ENCODE measurements at places on chromosomes 16 and 17.

GRCh38 chr16:58127033-58127556 is 2.1 kb downstream of the CFAP20 start:
- peak; percentile 75 for DNase-seq

GRCh38 chr17:78314683-78315354 is 45.1 kb downstream of the SOCS3 start:
- DNase-seq = no peak

DNA sequence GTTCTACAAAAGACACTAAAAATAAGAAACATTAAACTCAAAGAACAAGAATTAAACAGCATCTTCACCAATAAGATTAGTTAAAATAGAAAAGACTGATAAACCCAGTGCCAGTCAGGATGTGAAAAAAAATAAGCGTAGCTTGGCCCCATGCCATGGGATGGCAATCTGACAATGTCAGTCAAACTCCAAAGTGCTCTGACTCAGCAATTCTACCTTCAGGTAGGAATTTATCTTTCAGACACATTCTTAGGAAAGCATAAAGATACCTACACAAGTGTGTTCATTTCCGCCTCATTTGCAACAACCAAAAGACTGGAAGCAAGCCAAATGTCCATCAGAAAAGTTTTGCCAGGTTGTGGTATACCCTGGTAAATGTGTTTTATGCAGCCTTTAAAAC is 9.1 kb upstream of the MPO start:
- no peak for DNase-seq

- no peak for DNase-seq
Observed at GRCh38 chr17:35224436-35224835, 18.4 kb upstream of the SLFN5 start.

- no peak for DNase-seq
Observed at GRCh38 chr16:38941-39892, 14.2 kb downstream of the POLR3K start.

DNA sequence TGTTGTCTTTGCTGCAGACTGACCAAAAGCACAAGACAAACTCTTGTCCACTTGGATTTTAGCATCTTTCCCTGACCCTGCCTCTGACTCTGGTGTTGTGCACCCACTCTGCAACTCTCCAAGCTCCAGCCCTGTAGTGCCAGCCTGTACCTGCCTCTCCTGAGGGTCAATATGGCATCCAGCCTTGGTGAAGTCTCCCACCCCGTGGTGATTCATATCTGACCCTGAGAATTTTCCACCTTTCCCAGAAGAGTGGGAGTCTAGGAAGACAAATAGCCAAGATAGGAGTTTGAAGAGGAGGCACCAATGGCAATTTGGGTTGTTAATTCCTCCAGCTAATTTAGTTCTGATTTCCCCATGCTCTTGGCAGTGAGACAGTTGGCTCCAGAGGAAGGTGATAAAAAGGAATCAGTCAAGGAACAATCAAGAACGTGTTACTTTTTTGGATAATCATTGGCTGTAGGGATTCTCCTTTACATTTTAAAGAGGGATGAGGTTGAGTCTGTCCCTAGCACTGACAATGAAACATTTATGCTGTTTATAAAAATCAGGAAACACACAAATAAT is 416.0 kb downstream of the MAF start:
- DNase-seq = no peak

DNA sequence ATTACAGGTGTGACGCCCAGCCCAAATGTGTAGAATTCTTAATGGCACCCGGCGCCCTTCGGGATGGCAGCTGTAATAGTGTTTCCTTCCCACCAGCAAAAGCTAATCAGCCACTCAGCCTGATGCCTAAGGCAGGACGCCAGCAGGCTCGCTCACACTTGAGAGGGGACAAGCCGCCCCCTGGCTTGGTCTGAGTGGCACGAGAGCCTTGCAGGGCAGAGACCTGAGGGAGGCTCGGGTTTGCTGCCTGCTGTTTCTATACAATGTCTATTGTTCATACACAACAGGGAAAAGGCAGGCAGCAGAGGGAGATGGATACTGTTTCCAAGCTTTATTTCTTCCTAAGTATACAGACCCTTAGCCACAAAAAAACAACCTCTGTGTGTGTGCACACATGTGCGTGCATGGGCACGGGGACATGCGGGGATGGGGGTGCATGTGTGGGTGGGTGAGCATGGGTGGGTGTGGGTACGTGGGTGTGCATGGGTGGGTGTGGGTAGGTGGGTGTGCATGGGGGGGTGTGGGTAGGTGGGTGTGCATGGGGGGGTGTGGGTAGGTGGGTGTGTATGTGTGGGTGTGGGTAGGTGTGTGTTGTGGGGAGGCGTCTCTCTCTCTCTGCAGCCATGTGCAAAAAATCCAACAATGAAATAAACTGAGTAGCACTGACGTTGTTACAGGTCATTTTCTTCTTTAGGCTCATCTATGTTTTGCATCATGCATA is 10.0 kb downstream of the SLC38A8 start:
- no peak for DNase-seq

GRCh38 chr16:800834-801511 is 439 bp upstream of the GNG13 start:
- no peak for DNase-seq

DNA sequence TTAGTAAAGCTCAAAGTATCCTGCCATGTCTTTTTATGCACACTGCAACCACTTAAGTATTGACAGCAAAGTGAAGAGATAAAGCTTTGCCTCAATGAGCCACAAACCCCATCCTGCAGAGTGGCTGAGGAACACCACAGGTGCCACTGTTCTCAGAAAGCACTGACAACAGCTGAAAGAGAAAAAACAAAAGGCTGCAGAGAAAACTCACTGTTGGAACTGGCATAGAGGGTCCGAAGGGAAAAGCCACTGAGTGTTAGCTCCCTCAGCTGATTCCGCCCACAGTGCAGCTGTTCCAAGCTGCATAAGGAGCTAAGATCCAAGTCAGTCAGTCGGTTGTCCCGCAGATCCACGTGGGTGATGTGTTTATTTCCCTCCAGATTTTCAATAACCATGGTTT is 48.3 kb downstream of the PHLPP2 start:
- no peak for DNase-seq

DNA sequence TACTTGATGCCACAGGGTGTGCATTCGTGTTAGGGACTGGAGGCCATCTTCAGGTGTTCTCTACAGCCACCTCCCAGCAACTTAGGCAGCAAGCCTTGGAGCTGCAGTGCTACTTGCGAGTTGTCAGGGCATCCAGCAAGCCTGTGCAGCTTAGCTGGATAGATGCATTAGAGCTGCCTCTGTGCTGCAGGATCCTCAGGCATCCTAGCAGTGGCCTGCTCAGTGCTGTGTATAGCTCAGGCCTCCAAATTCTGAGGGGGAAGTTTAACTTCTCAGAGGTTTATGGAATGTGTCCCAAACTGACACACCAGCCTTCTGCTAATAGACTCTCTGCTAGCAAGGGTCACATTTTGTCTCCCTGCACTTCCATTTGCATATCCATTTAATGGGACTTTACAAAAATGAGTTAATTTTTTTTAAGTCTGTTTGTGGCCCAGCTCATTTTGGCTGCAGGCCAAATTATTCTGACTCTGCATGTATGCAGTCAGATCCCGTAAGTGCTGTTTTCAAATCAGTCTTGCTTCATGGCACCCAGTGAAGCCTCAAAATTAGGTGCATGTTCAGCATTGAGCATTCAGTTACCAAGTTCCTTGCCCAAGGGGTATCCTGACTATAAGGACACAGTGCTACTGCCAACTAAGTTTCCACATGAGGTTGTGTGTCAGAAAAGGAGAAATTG is 6.8 kb downstream of the GABARAPL2 start:
- no peak for DNase-seq

GRCh38 chr17:67171560-67171959 is 73.4 kb downstream of the HELZ start:
- no peak for DNase-seq

- DNase-seq = no peak
Observed at GRCh38 chr17:62070900-62071299, 5.8 kb upstream of the MED13 start.

GRCh38 chr16:51490866-51491265 is 339.8 kb upstream of the SALL1 start:
- no peak for DNase-seq

DNA sequence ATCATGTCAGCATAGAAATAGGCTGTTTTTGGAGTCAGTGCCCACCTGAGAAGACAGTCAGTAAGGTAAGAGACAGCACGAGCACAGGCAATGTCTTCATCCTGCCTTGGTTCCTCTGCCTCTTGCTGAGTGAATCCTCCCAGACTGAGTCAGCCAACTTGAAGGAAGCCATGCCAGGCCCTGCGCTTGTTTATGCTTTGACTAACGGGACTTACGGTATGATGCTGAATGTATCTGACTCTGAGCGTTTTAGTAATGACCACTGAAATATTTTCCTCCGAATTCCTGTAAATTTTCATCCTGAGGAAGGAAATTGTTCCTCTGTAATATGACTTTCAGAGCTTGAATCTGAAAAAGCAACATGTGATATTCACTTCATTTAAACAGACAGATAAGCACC is 18.0 kb downstream of the C17orf67 start:
- DNase-seq = peak; percentile 10

DNA sequence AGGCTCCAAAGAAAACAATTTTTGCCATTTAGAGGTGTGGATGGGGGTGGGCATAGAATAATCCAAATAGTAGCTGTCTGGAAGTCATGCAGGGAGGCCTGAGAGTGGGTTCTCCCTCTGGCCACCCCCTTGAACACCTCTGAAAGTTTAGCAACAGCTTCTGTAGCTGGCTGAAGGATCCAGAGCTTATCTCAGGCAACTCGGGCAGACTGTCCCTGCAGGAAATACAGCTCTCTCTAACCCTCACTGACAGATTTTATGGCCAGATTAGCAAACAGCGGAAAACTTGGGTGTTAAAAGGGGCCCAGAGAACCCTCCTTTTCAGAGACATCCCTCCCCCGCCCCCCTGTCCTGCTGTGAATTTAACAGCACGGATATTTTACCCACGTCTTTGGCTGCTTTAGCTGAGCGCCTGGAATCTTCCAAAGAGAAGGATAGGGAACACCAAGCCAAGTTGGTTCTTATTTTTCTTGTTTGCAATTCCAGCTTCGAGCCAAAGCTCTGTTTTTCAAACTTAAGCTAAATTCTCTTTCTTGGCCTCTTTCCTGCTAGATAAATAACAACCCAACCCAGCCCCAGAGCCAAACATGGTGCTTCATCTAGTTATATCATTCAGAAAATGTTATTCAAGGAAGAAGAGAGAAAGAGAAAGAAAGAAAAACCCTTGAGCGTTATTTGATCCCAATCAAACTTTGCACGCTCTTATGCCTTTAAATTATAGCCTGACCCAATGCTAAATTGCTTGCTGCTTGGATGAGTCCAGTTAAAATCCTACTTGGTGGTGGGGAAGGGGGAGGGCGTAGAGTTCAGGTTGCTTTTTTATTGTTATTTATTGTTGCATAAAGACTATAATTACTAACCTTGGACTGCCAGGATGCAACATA is 2.3 kb upstream of the HOXB2 start:
- no peak for DNase-seq

- DNase-seq = no peak
Observed at GRCh38 chr17:7611635-7612293, 2.9 kb downstream of the FXR2 start.

DNA sequence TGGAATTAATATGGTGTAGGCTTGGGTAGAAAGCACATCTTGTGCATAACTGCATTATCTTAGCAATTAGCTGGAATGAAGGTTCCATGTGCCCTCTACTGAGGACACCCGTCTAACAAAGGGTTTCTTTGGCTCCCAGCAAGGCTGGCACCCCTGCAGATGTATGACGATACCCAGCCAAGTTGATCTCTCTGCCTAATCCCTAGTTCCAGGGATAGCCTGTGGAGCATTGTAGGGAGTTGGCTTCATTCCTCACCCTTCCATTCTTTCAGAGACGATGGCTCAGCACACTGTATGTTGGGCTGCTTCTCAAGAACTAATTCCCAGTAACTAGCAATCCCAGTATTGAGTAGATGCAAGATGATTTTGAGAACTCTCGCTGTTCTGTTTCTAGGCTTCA is 182.5 kb downstream of the SNX29 start:
- no peak for DNase-seq

DNA sequence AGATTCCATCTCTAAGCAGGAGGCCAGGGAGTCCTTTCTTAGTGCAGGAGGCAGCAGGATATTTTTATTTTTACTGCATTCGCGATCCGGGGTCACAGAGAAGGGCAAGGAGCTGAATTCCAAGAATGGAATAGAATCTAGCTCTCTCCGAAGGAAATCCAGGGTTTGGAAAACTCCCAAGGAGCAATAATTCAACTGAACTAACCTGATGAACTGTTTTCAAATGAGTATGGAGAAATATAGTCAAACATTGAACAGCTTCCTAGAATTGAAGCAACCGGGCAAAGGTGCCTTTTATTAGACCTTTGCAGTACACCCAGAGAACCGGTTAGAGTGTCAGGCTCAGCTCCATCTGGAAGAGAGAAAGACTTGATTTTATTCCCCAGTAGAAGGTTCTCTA is 120.7 kb upstream of the MAF start:
- DNase-seq = no peak

DNA sequence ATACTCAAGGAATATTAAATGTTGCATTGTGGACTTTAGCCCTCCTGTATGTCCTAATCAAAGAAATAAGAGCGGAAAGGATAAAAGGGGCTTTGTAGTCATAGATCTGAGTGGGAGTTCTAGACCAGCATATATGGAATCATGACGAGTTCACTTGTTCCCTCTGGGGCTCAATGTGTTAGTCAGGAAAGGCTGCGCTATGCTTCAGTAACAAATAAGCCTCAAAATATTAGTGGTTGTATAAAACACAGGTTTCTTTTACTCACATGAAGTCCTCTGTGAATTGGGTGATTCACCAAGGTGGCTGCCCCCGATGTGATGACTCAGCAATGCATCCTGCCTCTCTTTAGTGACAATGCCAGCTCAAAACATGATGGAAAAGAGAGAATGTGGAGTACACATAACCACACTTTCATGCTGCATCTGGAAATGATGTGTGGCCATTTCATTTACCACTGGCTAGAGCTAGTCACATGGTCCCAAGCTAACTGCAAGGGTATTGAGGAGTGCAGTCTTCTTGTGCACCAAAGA is 63.3 kb upstream of the IRX5 start:
- no peak for DNase-seq

DNA sequence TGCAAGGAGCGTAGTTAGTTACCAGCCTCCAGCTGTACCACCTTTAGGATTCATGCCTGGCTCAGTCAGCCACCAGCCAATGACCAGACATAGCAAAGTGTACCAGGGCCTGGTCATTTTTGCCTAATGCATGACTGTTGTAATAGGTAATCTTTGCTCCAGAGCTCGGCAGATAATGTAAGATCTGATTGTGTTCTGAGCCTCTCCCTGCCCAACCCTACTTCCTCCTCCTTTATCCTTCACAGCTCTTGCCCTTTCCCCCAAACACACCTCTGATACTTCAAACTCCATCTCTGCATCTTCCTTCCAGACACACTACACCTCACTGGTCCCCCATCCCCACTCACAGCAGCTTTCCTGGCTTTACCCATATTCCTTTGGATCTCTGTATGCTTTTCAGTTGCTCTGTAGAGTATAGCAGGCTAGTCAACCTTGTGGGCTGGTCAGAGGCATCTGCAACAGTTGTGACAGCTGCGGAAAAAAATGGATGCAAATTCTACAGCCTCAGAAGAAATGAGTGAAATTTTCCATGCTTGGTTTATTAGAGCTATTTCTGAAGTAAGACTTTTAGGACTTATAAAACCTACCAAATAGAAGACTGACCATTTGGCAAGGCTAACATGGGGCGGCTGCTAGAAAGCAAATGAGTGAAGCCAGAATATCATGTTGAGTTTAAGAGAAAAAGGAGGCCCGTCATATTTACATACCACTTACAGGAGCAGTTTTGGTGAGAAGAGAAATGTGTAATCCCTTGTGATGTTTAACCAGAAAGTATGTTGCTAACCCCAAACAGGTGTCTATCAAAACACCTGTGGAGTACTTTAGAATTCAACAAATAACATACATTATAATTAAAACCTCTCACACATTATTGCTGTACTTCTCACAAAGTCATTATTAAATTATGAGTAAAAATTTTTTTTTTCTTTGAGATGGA is 19.9 kb upstream of the C16orf87 start:
- no peak for DNase-seq

Data from fibroblast of the conjunctiva (primary cell).